ENCODE measurements at places on chromosomes 2 and 18. TPM values are rescaled to one million over a fixed set of nuclear protein-coding genes. Genes with fewer than 3 reads are reported as not detected.

DNA sequence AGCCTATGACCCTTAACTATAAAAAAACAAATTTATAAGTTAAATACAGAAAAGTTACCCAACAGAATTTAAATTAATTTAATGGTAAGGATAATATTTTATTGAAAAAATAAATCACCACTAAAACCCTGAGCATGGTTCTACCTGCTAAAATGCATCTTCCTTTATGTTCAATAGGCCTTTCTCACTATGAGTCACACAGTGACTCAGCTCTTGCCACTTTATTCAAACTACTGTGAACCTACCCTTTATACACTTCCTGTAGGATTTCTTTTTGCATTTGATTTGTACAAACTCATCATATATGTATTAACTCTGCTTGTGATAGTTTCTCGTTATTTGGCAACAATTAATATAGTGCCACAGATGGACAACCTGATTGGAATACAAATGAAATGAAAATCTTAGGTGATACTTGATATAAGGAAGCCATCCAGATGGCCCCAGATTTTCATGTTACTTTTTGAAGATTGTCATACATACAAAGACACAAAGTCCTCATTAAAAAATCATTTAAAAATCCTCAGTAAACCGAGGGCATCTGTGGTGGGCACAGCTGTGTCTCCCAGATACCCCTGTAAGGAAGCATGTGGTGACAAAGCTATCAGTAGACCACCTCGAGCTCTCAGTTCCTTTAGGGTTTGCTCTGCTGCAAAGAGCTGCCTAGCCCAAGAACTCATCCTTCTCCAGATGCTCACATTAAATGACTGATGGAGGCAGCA is 55.2 kb upstream of the COBLL1 start:
- no peaks in the 10 kb centered on the region for H3K27me3 ChIP-seq
- H3K36me3 ChIP-seq, result no peaks in the 10 kb centered on the region
- H3K4me1 ChIP-seq, result no peaks in the 10 kb centered on the region

DNA sequence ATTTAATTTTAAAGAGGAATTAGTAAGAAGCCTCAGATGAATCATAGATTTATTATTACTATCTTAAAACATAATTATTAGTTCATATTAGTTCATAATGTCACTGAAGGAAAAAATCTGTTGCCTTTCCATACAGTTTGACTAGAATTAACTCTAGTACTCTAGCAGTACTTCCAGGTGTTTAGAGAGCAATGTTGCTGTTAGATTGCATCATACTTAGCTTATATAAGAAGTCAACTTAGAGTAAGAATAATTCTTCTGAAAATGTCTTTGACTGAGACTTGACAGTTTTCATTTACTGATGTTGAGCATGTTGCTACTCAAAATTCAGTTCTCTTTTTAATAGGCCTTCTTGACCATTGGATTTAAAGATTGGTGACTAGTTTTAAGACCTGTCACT is 4.7 kb downstream of the RAB3GAP1 start:
- H3K27me3 ChIP-seq, result no peaks in the 10 kb centered on the region
- peaks cover 14% of the 10 kb centered on the region for H3K36me3 ChIP-seq
- H3K27ac ChIP-seq, result no peak overlapping the region
- H3K4me1 ChIP-seq, result peaks cover 33% of the 10 kb centered on the region

DNA sequence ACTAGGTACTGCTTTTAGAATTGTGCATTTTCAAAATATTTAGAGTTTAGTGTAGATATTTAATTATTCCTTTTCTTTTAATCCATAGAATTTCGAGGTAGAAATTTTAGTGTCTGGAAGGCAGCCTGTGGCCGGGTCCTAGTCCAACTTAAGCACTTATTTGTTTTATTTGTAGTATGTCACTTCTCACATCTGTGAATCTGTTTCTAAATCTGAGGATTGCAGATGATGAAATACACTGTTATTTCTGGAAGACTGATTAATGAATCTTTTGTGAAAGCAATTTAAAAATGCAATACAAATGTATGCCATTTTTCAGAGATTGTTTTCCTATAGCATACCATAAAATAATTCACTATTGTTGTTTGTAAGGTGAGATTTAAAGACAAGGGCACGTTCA is 483.9 kb upstream of the TRIB2 start:
- no peaks in the 10 kb centered on the region for H3K27me3 ChIP-seq
- no peak for DNase-seq
- H3K4me1 ChIP-seq, result no peaks in the 10 kb centered on the region
- H3K36me3 ChIP-seq, result no peaks in the 10 kb centered on the region
- no peak overlapping the region for H3K27ac ChIP-seq
- no peak overlapping the region for H3K4me3 ChIP-seq

DNA sequence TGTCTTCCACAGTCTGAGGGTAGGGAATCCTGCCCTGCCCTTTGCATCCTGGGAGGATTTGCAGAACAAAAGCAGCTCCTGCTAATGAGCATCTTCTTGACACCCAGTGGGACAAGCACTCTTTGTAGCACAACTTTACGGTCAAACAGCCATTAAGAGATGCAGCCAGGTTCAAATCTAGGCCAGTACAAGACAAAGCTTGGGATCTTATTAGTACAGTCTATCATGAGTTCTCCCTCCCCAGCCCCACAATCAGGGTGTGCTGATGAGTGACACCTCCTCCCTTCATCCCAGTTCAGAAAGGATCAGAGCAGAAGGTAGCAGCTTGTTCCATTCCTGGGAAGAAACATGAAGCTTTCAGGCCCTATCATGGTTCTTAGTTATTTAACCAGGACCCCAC is 41.9 kb downstream of the MARCO start:
- no peak for DNase-seq
- no peaks in the 10 kb centered on the region for H3K4me1 ChIP-seq
- no peak overlapping the region for H3K27ac ChIP-seq
- H3K27me3 ChIP-seq, result no peaks in the 10 kb centered on the region
- H3K36me3 ChIP-seq, result no peaks in the 10 kb centered on the region
- no peak overlapping the region for H3K4me3 ChIP-seq

DNA sequence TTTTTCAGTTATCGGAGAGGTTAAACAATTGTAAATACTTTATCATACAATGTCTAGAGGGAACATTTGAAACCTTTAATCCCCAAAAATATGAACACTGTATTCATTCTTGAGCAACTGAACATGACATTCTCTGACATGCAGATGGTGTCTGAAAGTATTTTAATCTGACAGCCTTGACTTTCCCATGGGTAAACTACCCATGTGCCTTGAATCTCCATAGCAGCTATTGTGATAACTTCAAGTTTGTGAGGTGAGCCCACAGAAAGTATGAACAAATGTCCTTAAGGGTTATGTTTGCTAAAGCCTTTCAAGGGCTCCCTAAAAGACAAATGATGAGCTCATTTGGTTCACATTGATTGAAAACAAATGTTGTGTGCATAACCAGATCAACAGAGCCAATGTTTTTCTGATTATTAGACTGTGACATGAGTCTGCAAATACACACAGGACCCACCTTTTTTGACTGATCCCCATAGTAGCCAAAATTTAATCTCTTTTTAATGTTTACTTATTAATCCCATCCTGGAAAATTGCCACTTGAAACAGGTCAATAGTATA is 1326.0 kb downstream of the LRP1B start:
- H3K36me3 ChIP-seq, result no peaks in the 10 kb centered on the region
- H3K4me3 ChIP-seq, result no peak overlapping the region
- no peaks in the 10 kb centered on the region for H3K4me1 ChIP-seq
- DNase-seq, result no peak
- no peak overlapping the region for H3K27ac ChIP-seq

- DNase-seq, result no peak
- H3K4me1 ChIP-seq, result peaks cover 76% of the 10 kb centered on the region
- peaks cover 42% of the 10 kb centered on the region for H3K36me3 ChIP-seq
- H3K27ac ChIP-seq, result peak overlapping the region; percentile 96
- H3K4me3 ChIP-seq, result no peak overlapping the region
- H3K27me3 ChIP-seq, result no peaks in the 10 kb centered on the region
Measured at GRCh38 chr2:26255759-26256384, 11.1 kb downstream of the HADHB start.

DNA sequence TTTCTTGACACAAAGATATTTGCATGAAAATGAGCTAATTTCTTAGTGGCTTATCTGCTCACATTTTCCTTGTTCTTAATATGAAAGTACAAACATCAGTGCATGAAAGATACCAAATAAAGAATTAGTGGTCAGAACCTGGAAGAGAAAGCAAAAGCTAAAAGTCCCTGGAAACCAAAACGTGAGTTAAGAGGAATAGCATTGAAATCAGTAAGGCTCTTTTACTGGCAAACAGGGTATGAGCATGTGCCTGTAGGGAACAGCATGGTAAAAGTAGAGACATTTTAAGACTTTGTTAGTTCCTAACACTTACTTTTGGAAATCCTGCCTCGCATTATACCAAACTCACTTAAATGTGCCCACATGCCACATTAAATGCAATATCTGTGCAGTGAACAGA is 31.9 kb upstream of the CWC22 start:
- H3K36me3 ChIP-seq, result no peaks in the 10 kb centered on the region
- H3K27me3 ChIP-seq, result no peaks in the 10 kb centered on the region
- H3K4me1 ChIP-seq, result no peaks in the 10 kb centered on the region
- H3K27ac ChIP-seq, result no peak overlapping the region
- DNase-seq, result no peak

DNA sequence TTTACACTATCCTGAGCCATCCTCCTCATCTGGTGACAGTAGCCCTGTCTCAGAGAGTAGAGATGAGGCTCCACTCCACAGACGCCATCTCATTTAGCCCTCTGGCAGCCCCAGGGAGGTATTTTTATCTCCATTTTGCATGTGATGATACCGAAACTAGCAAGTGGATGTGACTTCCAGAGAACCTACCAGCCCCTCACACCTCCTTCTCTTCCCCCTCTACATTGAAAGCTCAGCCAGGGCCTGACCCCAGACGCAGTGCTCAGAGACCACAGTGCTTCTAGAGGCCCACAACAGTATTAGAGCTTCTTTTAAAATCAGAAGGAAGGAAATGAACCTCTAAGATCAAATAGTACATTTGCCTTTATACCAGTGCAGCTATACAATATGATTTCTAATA is 8.3 kb downstream of the GYPC start:
- no peaks in the 10 kb centered on the region for H3K36me3 ChIP-seq
- H3K4me1 ChIP-seq, result peaks cover 87% of the 10 kb centered on the region
- no peaks in the 10 kb centered on the region for H3K27me3 ChIP-seq

DNA sequence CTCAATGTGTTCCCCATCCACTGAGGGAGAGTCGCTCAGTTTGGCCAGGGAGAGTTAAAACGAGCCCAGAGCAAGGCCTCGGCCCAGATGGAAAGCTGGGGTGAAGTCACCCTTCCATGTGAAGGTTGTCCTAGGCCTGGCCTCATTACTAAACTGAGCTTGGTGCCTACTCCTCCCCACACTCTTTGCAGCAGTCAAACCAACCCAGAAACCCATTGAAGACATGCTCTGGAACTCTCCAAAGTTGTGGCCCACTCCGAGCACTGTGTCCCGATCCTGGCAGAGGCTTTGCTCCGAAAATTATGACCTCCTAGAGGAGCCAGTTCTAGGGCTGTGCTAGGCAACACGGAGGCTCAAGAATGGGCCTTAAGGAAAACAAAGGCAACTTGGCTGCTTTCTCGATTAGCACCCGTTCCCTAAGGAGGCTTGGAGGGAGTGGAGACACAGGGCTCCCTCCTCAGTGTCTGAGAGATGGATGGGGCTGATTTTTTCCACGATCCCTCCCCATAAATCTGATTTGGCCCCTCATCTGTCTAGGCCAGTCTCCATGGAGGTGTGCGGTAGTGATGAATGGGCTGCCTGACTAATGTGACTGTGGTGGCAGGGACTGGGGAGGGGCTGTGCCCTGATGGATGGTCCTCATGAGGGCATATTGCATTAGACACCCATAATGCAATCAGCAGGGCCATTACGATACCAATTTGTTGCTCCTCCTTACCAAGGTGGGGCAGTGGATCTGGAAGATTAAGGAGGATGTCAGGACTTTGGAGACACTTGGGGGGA is 11.7 kb upstream of the CYP26B1 start:
- H3K4me3 ChIP-seq, result no peak overlapping the region
- H3K36me3 ChIP-seq, result no peaks in the 10 kb centered on the region
- H3K27me3 ChIP-seq, result peaks cover 12% of the 10 kb centered on the region
- H3K27ac ChIP-seq, result no peak overlapping the region
- H3K4me1 ChIP-seq, result no peaks in the 10 kb centered on the region

GRCh38 chr2:202006301-202006700 is 27.4 kb upstream of the FZD7 start:
- no peak overlapping the region for H3K4me3 ChIP-seq
- no peaks in the 10 kb centered on the region for H3K36me3 ChIP-seq
- no peak for DNase-seq
- peaks cover 5% of the 10 kb centered on the region for H3K4me1 ChIP-seq

SPATA3 gene
- total RNA-seq, result not detected

SERPINB13 gene
- not detected for total RNA-seq

DNA sequence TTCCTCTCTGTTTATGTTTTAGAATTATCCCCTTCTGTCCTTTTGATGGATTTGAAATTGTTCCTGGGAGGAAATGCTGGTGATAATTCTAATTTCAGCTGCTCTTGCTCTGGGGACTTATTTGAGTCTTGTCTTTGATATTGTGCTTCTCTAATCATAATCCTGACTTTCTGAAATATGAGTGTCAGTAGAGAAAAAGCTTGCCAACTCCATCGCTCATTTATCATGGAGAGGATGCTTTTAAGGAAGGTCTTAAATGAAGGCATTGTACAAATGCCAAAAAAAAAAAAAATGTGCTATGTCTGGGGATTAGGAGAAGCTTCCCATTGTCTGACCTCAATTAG is 159.5 kb downstream of the NYAP2 start:
- H3K27ac ChIP-seq, result no peak overlapping the region
- H3K4me3 ChIP-seq, result no peak overlapping the region
- H3K27me3 ChIP-seq, result no peaks in the 10 kb centered on the region
- H3K4me1 ChIP-seq, result no peaks in the 10 kb centered on the region

DNA sequence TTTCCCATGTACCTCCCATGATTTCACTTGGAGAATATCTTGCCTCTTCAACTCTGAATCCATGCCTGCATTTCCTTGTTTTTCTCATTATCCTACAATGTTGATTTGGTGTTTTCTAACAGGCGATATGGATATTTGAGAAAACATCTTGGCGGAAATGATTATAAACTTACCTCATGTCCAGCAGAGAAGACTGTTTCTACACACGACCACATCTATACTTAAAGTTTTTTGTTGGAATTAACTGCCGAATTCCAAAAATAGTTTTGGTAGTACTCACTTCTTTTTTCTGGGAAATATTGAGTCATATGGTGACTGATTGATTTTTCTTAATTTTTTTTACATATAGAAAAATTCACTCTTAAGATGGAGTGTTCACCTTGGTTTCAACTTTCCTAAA is 41.4 kb upstream of the TMEFF2 start:
- H3K27ac ChIP-seq, result no peak overlapping the region
- no peak overlapping the region for H3K4me3 ChIP-seq
- no peaks in the 10 kb centered on the region for H3K27me3 ChIP-seq

DNA sequence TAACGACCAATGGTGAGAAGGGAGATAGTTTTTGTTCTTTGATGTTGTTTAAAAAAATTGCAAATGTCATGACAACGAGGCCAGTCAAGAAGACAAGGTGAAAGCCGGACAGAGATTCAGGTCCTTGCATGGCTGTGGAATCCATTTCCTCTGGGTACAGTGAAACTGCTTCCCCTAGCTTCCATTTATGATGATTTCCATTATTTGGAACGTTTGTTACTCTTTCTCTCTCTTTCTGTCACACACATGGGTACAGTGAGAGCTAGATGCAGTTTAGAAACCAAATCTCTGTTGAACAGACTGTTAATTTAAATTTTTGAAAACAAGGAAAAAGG is 57.4 kb upstream of the MSH2 start:
- peaks cover 9% of the 10 kb centered on the region for H3K4me1 ChIP-seq
- H3K4me3 ChIP-seq, result peak overlapping the region; percentile 31
- no peak for DNase-seq
- no peaks in the 10 kb centered on the region for H3K27me3 ChIP-seq

GRCh38 chr2:208643145-208643544 is 236.6 kb downstream of the PTH2R start:
- H3K36me3 ChIP-seq, result no peaks in the 10 kb centered on the region
- DNase-seq, result no peak
- no peaks in the 10 kb centered on the region for H3K27me3 ChIP-seq
- H3K4me1 ChIP-seq, result no peaks in the 10 kb centered on the region

All from gastrocnemius medialis (tissue), 4 donors.